RPMI8226 (cell line): ENCODE measurements at places on chromosomes 2 and 18.
A peak's percentile ranks its signal among the peaks of the same experiment; 100 is the strongest.

- no peak for DNase-seq
Measured at GRCh38 chr18:54904581-54904980, 54.7 kb downstream of the CCDC68 start.

DNA sequence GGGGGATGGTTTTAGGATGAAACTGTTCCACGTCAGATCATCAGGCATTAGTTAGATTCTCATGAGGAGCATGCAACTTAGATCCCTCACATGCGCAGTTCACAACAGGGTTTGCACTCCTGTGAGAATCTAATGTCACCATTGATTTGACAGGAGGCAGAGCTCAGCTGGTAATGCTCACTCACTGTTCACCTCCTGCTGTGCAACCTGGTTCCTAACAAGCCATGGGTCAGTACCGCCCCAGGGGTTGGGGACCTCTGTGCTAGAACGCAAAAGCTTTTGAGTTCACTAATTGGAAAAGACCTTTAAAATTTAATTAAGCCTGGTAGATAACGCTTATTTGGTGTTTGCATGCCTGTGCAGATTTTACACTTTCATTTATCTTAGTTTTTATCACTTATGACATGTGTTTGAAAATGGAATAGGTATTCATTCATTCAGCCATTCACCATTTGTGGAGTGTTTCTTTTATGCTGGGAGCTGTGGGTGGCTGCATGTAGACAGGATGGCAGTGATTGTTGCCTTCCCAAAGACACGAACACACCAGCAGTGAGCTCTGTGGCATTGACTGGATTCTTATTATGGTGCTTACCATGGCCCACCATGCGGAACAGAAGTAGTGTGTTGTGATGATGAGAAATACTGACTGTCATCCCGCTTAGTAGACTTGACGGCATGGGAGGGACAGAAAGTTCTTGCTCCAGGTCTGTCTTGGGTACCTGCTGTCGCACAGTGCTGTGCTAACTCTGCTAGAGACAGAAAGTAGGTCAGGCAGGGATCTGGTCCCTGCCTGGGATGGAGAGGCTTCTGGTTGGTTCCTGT, 6.4 kb downstream of the RAB31 start:
- no peak for DNase-seq

DNA sequence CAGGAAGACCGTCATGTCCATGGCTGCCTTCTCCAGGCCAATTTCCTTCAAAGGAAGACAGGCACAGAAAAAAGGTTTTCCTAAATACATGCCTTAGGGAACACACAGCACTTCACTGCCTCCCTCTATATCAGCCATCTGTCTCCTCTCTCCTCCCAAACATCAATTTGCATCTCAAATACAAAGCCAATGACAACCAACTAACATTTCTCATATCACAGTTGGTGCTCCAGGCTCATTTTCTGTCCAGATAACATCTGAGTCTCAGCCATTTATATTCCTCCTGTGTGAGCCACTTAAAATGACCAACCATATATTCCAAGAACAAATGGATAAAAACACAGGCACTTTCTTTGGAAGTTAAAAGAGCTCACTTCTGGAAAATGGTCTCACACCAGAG, 62.5 kb upstream of the ACAA2 start:
- no peak for DNase-seq

- DNase-seq, result no peak
Measured at GRCh38 chr2:73088211-73088610, 16.7 kb upstream of the SFXN5 start.

DNA sequence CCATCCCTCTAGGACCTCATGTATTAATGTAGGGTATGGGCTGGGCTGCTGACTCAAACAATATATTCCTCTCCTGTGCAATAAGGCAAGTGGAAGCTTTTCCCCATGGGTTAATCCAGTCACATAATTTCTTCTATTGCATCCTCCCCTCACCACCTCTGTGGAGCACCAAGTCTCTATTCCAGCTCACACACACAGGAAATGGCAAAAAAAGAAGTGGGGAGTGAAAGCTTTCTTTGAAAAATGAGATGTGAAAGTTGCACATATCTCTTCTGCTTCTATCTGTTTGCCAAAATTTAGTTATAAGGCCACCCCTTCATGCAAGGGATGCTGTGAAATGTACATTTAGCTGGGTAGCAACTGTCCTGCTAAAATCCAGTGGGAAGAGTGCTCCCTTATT, 121.3 kb downstream of the CDC42EP3 start:
- no peak for DNase-seq

DNA sequence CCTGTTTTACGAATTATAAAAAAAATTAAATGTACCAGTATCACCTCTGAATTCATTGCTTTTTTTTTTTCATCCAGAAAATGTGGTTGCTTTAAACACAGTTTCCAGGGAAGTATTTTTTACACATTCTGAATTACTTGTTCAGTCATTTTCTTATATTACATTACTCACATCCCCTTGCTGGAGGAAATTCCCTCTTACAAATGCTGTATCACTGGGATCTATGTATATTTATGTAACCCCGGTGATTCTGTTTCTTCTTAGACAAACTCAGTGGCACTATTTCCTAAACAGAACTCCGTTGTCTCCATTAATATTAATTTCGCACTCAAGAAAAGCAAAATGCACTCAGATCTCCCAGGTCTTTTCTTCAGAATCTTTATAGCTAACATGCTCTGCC, 1078.5 kb upstream of the ZEB2 start:
- no peak for DNase-seq

GRCh38 chr2:200168641-200169555, 137.6 kb upstream of the SPATS2L start:
- no peak for DNase-seq

- DNase-seq, result no peak
Measured at GRCh38 chr2:94923196-94923595, 52.0 kb downstream of the TEKT4 start.

GRCh38 chr2:7420530-7420929, 503.3 kb downstream of the RNF144A start:
- no peak for DNase-seq

GRCh38 chr2:157806426-157807077, 69.6 kb downstream of the ACVR1 start:
- DNase-seq, result no peak

DNA sequence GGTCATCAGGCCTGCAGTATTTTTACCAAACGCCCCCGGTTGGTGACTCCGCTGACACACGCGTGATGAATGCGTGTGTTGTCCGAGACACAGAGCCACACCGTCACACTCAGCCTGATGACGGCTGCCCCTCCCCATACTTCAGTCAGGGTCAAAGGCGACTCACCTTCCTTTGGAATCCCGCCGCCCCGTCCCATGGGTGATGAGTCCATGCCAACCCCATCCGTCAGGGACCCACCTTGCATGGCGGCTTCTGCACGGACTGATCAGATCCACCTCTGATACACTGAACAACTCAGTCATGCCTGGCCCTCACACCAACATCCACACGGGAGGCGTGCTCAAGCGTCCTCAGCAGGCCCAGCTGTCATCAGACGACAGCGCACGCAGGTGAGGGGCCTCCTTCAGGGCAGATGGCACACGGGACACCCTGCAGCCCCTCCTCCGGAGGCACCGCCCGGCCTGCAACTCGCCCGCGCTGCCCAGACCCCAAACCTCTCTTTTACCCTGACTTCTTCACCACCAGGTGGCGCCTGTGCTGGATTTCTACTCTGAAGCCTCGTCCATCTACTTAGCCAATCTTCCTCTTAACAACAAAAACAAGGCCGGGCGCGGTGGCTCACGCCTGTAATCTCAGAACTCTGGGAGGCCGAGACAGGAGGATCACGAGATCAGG, 89.2 kb downstream of the ZNF516 start:
- peak; percentile 71 for DNase-seq

DNA sequence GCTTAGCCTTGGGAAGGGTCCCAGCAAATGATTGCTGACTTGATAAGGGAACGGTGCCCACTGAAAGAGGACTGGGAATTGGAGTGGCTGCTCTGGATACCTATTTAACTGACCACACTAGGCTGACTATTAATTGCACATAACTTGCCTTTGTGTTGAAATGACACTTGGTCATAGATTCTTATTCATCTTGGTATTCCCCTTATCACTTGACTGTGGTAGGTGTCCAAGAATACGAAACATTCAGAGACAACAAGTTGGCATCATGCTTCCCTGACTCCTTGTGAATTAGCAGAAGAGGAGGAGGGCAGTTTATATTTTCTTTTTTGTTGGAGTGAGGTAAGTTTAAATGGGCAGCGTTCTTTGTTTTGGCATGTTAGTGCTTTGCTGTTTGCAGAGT, 13.4 kb downstream of the FMNL2 start:
- no peak for DNase-seq

DNA sequence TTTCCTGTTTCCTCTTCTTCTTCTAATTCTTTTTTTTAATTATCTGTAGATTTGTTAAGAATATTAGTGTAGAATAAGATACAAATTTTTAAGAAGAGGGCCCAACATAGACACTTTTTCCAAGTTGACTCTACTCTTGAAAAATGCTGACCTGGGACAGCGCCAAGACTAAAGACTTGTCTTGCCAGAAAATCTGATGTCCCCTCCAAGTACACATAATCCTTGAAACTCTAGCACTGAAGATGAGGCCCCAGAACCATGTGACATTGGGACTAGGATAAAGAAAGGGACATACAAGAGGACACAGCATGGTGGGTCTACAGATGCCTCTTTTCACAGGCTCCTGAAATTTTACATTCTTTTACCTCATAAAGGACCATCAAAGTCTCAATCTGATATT, 271.6 kb upstream of the SESTD1 start:
- no peak for DNase-seq

- DNase-seq, result no peak
Measured at GRCh38 chr2:222413295-222413911, 10.9 kb upstream of the SGPP2 start.

- no peak for DNase-seq
Measured at GRCh38 chr2:129880971-129881370, 98.5 kb upstream of the RAB6C start.

- no peak for DNase-seq
Measured at GRCh38 chr2:200357845-200358244, 51.4 kb downstream of the SPATS2L start.

DNA sequence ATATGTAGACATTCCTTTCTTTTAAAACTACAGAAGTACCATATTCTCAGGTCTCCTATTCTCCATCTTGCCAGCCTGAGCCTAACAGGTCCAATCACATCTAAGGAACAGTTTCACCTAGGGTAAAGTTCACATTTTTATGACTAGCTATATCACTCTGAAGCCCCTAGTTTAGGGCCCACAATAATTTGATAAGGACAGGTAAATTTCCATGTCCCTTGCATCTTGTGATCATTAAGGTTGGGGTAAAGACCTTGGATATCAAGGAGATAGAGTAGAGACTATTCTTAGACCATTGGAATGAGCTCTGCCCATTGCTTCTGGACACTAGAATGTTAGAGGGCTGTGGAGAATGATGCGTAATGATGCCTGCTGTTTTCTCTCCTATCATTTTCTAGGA, 185.7 kb downstream of the SLC8A1 start:
- no peak for DNase-seq

- no peak for DNase-seq
Measured at GRCh38 chr18:48732767-48733424, 194.1 kb downstream of the CTIF start.

GRCh38 chr2:134985061-134985460, 62.2 kb downstream of the MAP3K19 start:
- no peak for DNase-seq

GRCh38 chr18:25518716-25519053, 166.7 kb upstream of the ZNF521 start:
- DNase-seq, result peak; percentile 58

GRCh38 chr2:107308835-107309234, 422.9 kb upstream of the ST6GAL2 start:
- DNase-seq, result no peak

- DNase-seq, result no peak
Measured at GRCh38 chr2:222760301-222760897, 88.9 kb downstream of the MOGAT1 start.

GRCh38 chr2:161131804-161132203, 28.4 kb upstream of the TANK start:
- DNase-seq, result no peak

DNA sequence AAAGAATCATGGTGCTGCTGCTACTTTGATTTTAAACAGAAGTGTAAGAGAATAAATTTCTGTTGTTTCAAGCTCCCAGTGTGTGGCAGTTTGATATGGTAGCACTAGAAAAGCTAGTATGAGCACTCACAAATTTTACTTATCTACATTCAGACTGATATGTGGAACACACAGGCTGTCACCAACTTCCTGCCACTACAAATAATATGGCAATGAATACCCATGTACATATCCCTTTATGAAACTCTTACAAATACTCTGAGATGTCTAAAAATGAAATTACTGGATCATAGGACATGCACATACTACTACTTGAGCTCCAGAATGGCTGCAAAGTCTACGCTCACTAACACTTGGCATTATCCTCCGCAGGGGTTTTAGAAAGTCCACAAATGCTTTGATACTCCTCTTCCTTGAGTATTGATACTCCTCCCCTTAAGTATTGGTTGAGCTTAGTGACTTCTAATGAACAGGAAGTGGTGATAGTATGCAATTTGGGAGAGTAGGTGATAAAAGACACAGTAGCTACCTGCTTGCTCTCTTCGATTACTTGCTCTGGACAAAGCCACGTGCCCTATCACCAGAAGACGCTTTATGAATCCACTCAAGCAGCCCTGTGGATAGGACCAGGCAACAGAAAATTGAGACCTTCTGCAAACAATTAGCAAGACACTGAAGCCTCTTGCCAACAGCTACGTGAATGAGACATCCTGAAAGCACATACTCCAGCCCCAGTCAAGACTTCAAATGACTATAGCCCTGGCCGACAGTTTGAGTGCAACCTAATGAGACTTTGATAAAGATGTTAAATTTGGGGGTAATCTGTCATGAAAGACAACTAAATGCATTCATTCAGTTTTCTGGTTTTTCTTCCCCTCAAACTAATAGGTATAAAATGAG, 35.4 kb downstream of the FBXO11 start:
- DNase-seq, result no peak

GRCh38 chr18:30044496-30044895, 998.0 kb downstream of the DSC3 start:
- DNase-seq, result no peak

- no peak for DNase-seq
Measured at GRCh38 chr18:23244401-23244800, 109.1 kb downstream of the CABLES1 start.

DNA sequence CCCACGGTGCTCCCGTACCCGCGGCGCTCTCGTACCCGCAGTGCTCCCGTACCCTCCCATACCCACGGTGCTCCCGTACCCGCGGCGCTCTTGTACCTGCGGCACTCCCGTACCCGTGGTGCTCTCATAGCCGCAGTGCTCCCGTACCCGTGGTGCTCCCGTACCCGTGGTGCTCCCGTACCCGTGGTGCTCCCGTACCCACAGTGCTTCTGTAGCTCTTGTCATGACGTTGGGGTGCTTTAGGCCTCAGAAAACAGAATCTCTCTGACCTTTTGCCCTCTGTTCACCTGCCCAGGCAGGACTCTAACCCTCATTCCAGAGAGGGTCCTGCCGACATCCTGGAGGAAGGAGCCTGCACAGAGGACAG, 35.3 kb downstream of the SLC66A2 start:
- DNase-seq, result no peak

GRCh38 chr2:112705575-112705974, 15.2 kb upstream of the NT5DC4 start:
- no peak for DNase-seq
